ENCODE measurements at places on chromosomes 2 and 18.

DNA sequence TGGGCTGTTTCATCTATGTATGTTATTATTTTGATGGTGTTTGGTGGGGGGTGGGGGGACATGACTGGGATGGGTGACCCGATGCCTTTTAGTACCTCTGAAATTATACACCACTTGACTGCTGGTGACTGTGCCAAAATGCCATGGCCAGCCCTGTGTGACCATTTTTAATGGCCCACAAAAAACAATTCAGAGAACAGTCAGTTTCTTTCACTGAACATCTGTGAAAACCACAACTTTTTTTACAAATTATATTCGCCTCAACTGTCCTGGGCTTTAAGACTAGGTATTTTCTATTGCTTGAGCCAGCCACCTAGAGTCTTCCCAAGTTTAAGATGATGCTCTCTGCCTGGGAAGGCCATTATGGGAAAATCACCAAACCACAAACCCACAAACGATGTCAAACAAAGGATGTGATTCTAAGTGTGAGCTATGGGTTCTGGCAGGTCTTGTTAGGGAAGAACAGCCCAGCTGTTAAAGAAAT is 33.9 kb downstream of the FN1 start:
- no peak for DNase-seq

DNA sequence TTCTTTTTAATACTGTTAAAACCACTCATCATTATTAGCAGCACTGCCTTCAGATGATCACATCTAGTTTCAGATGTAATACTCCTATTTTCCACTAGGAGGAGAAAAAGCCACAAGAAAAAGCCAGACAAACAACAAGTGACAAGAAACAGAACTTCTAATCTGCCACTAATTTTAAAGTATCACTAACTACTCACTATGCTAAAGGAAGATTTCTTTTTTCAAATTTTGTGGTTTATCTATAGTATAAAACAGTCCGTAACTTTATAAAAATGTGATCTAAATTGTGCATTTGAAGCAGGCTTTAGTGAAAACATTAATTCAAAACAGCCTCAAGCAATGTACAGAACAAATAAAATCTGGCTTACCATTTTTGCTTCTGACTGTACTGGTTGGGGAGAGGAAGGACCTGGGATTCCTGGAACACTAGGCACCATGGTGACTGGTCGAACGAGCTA is 56.8 kb downstream of the ATF2 start:
- no peak for DNase-seq

GRCh38 chr2:232235716-232236115 is 142.8 kb upstream of the ALPP start:
- no peak for DNase-seq

DNA sequence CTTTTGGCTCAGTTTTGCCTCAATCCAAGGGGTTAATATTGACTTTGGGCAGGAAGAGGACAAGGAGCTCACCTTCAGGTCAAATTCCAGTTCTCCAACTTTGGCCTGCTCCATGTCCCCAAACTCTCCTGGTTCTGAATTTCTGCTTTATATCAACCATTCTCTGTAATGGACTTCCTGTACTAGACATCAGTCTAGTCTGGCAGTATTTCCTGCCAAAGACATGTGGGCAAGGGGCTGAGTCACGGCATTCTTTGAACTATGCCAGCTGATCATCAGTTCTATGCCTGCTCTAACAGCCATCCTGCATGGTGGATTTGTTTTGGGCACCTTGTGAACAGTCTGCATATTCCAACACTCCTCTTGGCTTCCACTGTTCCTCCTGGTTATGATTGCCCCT is 199.4 kb downstream of the ZEB2 start:
- no peak for DNase-seq

DNA sequence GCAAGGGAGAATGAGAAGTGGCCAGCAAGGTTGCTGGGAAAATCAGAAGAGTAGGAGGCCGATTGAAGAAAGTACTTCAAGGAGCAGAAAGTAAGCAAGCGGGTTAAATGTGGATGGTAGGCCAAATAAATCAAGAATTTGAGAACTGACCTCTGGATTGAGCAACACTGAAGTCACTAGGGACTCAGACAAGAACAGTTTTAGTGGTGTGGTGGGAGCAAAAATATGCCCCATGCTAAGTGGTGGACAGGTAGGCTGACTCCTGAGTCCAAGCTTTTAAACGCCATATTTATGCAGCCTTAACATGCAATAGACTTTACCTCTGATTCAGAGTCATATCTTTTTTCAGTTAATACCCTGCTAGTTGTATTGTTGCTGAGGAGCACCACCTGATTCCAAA is 4.5 kb downstream of the TRABD2A start:
- no peak for DNase-seq

DNA sequence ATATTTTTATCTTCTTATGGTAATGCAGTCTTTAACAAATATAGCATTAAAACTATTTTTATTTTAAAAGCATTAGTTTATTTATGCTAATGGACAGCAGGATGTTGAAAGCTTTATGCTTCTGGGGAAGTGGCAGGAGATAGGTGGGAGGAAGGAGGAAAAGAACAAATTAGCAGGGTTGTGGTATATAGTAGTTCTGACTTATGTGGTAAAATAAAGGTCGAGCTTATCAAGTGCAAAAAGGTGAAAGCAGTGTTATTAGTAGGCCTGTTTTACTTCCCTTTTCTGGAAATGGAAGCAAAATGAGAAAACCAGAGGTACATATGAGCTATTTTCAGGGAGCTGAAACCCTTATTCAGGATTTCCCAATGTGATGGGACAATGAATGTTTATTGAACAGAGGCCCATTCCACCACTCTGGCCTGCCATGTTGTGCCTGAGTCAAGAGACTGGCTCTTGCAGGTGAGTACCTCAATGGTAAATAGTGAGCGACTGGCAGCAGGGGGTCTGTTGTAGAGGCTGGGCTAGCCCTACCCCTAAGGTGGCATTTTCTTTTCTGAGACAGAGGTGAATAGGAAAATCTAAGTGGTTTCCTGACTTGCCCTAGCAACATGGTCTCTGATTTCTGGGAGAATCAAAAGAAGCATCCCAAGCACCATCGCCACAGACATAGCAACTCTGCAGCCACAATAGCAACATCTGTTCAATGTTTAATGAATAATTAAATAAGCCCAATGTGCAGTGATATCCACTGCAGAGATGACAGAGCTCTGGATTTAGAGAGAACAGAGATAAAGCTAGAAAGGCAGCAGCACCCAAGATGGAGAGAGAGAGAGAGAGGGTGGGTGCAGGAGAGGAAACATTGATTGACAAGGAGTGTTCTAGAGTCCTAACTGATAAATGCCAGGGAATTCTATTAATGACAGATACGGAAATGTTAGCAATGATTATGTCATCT is 119.7 kb downstream of the UPP2 start:
- no peak for DNase-seq

DNA sequence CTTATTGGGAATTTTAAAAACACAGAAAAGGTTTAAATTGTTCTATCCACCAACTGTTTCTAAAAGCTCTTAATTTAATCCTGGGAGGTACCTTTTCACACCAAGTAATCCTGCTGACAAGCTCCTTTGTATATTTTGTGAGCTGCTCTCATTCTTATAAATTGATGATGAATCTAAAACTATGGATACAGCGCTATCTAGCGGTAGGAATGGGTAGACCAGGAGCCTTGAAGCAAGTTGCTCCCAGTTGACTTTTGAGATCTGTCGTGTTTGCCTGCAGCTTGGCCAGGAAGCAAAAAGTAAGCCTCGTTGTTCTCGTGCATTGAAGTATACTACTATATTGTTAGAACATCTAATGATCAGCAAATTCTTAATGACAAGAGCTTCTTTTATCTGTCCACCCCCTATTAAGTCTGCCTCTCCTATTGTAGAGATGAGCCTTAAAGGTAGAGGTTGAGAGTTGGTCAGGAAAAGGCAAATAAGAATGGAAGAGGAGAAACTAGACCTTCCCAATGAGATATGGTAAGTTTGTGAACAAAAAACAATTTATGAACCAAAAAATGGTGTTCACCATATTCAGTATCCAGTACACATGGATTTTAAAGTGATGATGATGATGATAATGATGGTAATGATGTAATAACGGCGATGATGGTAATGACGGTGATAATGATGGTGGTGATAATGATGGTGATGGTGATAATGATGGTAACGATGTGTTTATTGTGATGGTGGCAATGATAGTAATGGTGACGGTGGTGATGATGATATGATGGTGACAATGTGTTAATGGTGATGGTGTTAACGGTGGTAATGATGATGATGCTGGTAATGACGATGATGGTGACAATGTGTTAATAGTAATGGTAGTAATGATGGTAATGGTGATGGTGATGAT is 212.1 kb upstream of the NCKAP5 start:
- no peak for DNase-seq

DNA sequence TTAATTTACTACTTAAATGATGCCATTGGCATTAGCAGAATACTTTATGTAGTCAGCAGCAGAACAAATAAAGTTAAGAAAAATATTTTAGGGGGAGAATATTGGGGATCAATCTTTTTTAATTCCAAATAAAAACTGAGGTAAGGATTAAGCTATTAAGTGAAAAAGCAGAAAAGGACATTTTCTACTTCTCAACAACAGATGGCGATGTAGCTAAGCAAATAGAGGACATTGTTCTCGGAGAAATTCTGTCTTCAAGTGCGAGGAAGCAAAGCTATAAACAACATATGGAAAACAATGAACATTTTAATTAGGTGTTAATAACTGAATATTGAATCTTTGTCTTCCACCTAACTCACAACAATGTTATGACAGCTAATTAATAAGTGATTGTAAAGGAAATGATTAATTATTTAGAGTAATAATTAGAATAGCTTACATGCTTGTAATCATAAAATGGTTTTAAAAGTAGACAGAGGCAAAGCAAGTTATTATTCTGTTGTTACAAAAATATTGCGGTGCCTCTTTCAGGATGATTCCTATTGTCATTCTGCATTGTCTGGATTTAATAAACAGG is 32.9 kb upstream of the CCDC93 start:
- peak; percentile 16 for DNase-seq

- no peak for DNase-seq
Observed at GRCh38 chr2:149513461-149513860, 74.1 kb downstream of the MMADHC start.

DNA sequence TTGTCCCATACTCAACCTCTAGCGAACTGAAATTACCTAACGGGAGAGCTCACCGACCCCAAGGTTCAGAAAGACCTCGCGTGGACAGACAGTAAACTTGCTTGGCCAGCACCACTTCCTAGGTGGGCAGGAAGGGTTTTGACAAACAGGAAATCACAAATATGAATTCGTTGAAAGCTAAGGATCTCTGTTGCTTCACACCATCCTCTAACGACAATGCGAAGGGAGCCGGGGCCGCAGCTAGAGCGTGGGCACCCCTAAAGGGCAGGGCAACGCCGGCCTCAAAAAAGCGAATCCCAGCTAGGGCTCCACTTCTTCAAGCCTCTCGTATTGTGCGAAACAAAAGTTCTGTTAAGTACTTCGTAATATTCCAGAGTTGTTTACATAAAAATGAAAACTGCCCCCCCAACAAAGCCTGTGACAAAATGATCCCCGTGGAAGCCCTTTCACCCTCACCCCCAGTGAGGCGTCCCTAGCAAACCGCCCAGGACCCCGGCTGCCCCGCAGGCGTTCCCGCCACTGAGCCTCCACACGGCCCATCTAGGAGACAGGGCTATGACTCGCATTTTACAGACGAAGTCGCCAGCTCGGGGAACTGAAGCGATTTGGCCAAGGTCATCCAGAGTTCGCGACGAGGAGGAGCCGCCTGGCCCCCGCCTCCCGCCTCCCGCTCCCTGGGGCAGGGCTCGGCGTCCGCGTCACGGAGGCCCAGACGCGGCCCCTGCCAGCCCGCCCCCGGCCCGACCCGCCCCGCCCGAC is 548 bp downstream of the KANSL3 start:
- no peak for DNase-seq

- DNase-seq = no peak
Observed at GRCh38 chr2:15557887-15558311, 3.2 kb downstream of the NBAS start.

GRCh38 chr2:135893374-135893794 is 17.1 kb upstream of the MCM6 start:
- no peak for DNase-seq

DNA sequence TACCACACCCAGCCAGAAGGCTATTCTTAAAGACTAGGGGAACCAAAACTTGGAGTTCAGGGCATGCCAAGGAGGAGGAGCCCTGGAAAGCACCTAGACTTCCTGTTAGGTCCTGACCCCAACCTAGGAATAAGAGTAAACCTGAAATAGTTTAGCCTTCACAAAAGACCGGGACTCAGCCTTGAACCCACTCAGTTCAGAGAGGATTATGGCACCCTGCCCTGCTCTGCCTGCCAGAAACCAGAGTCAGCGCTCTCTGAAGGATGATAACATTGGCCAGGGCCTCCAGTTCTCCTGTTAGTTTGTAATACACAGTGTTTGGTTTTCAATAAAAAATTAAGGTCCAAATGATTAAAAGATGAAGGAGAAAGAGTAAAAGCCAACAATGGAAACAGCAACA is 96.4 kb downstream of the LDLRAD4 start:
- DNase-seq = no peak

DNA sequence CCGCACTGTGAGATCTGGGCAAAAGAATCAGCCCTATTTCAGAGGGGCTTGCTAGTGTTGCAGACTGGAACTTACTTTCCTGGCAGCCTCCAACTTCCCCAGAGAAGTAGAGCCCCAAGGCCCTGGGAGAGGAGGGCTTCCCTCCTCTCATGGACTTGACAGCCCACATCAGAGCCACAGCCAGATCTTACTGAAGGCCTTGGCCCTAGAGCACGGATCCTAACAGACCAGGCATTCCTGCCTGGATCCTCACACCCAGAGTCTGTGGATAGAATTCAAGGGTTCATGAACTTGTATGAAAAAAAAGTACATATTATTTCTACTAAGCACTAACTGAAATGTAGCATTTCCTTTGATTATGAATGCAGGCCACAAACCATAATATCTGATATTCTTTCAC is 8.3 kb downstream of the WIPF1 start:
- no peak for DNase-seq

GRCh38 chr2:233288663-233289062 is 19.0 kb upstream of the SAG start:
- no peak for DNase-seq

DNA sequence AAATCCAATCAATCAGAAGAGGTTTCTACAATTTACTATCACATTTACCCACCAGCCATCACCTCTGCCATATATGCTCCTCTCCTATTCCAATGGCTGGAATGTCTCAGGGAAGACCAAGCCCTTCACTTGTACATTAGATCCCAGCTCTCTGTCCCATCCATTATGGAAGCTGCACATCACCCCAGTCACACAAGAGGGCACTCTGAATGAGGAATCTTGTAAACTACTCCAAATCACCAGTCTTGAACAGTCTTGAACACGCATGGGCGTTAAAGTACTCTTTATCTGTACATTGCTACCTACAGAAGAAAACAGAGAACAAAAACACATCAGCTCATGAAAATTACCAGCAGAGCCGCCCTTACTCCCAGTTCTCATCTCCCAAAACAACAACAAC is 38.7 kb downstream of the ZC3H8 start:
- no peak for DNase-seq

DNA sequence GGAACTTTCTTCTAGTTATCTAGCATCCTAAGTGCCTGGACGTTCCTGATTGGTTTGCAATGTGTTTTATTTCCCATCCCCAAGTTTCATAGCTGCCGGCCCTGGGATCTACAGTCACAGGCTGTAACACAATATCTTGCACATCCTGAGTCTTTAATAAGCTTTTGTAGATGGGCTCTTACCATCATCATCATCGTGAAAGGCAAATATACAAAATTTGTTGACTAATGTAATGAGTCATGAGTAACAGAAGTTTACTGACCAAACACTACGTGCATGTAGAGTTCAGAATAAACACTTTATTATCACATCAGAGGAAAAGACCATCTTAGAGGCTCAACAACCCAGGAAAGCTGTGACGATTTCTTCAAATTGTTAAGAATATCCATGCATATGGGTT is 8.1 kb upstream of the TYMS start:
- peak; percentile 11 for DNase-seq

- no peak for DNase-seq
Observed at GRCh38 chr2:8234253-8234652, 447.6 kb upstream of the ID2 start.

Data from NCI-H1436 treated with DMSO at 0.1 percent for 48 hours (cell line).